ENCODE measurements at places on chromosomes 4 and X.

DNA sequence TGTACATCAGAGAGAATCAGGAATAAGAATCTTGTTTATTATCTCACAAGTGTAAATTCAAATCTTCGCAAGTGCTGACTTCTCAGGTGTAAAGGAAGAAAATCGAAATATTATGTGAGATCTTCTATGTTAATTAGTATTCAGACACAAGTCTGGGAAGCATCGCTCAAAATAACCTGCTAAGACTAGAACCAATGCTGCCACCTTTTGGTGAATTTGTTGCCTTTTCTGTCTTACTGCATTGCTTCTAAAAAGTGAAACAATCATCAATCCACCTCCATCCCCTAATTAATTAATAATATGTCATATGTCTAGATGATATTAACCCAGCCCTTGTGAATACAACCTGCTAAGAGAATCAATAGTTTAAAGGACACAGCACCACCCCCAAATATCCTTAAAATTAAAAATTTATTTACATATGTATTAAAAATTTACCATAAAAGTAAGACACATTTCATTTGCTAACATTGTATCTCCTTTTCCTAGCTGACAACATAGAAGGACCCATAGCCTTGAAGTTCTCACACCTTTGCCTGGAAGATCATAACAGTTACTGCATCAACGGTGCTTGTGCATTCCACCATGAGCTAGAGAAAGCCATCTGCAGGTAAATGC lies 3.5 kb downstream of the EPGN start:
- peak; percentile 22 for DNase-seq

DNA sequence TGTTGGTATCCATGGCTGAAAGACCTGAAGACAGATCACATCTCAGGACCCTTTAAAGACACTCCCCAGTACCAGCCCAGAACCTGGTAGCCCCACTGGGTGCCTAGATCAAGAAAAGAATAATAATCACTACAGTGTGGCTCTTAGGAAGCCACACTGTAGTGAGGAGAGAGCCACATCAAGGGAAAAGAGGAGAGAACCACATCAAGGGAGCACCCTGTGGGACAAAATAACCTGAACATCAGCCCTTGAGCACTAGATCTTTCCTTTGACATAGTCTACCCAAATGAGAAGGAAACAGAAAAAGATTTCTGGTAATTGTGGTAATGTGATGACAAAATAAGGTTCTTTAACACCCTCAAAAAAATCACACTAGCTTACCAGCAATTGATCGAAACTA lies 15.3 kb downstream of the RTL3 start:
- peak; percentile 15 for DNase-seq

DNA sequence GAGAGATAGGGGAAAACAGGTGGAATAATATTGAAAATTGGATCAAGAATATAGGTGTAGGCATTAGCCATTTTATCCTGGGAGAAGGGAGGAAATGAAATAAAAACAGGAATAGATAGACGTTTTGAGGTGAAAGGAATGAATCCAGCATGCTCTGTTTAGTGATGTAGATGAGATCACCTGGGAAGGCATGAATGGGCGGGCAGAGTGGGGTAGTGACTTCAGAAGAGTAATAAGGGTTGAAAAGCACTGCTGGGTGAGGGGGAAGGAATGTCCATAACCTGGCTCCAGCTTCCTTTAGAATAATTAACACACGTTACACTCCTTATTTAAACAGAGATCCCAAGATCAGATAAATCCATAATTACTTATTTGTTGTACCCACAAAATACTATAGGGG lies 191.1 kb upstream of the ANXA3 start:
- no peak for DNase-seq

DNA sequence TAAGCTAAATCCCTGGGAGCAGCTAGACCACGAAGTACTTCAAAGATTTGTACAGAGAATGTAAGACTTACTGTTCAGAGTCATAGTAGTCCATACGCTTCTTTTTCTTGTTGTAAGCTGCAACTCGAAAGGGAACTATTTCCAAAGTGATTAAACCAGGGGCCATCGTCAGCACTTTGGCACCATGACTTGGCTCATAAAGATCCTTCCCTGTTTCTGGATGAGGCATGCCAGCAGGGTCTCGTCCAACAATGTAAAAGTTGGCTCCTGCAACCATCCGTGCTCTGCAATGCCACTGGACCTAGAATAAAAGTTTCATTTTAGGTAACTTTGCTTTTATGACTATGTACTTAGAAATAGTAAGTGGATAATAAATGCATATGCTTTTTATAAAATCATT lies 88.5 kb downstream of the PAPSS1 start:
- DNase-seq, result no peak

GRCh38 chrX:56802428-56802827 lies 73.4 kb downstream of the NBDY start:
- no peak for DNase-seq

- DNase-seq, result no peak
These were observed 430.9 kb downstream of the MAPK10 start for GRCh38 chr4:85928775-85929591.

DNA sequence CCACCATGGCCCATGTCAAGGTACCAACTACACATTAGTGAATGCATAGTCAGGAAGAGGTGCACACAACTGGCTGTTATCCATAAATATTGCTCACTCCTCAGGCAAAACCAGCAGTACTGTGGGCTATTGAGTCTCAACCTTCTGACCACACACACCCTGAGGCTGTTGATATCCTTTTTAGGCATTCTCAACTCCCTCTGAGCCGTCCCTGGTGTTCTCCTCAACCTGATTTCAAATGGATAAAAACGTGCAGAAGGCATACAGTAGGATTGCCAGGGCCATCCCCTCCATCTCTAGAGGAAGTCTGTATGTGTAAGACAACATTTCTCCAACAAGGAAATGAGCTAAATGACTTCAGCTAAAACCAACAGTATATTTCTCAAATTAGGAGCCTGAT lies 98.7 kb upstream of the KLHL13 start:
- DNase-seq, result no peak

GRCh38 chr4:101183666-101184373 lies 163.5 kb downstream of the PPP3CA start:
- DNase-seq, result no peak

DNA sequence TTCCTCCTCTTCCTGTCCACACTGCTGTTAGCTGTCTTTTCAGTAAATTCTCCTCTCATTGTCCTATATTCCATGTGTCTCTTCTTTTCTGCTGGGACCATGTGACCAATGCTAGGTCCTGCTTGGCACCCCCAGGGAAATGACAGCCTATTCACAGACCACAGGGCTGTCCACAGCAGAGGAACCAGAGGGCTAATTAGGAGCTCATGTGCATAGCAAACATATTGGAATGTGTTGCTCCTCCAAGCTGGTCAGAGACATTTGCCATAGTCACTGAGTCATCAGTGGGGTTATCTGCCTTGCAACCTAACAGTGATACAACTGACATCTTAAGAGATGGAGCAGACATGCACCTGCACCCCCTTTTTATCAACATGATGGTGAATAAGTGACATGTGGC lies 67.9 kb upstream of the PUDP start:
- DNase-seq, result no peak

DNA sequence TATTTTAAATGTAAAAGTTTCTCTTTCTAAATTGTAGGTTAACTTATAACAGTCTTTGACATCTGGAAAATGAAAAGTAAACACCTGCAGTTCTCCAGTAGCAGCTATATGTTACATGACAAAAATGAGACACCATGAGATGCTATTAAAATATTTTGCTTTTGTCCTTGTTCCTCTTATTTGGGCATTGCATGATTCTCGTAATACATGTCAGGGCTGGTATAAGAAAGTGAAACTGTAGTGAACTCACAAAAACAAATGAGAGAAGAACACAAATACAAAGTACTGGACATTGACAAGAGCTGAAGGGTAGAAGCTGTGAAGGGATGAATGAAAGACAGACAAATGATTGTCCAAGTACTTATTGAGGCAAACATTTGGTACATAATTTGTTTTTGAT lies 9.0 kb downstream of the GK2 start:
- no peak for DNase-seq

GRCh38 chr4:113040793-113041192 lies 8.7 kb upstream of the ANK2 start:
- no peak for DNase-seq

GRCh38 chrX:153867671-153868070 lies 18.3 kb downstream of the L1CAM start:
- no peak for DNase-seq

DNA sequence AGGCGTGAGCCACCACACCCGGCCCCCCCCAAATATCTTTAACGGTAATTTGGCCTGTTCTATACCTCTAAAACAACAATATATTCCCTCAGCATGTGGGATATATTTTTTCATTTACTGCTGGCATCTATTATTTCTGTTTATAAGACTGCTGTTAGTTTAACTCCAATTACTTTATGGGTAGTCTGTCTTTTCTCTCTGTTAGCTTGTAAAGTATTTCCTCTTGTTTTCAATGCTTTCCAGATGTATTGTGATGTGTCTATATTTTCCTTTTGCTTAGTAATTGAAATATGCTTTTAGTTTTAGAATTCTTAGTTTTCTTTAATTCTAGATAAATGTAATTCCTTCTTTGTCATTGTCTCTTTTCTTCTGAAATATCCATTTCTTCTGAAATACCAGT lies 445.8 kb downstream of the ANKRD50 start:
- DNase-seq, result no peak

DNA sequence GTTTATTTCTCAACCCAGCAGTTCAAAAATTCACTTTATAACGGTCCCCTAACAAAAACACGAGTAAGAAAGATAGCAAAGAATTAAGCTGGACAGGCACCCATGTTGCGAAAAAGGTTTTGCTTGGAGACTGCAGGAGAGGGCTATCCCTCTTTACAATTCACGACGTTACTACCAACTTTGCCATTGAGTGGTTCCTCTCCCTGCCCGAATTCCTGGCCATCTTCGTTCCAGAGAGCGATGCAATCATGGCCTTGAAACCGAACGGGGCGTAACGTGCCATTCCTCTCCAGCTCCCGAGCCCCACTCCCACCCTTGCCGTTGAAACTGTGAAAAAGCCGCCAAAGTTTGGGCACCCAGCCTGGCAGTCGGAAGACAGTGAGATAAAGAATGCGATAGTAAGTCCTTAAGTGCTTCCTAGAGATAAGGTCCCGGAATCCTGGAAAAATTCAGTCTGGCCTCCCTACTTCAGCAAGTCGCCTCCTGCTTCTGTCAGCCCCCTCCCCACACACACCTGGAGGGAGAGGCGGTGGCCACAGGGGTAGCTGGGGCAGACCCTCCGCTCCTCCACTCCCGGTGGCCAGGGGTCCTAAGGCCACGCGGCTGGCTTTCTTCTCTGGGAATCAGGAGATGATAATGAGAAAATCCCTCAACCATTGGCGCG lies 65.2 kb downstream of the FBXO8 start:
- DNase-seq, result no peak

DNA sequence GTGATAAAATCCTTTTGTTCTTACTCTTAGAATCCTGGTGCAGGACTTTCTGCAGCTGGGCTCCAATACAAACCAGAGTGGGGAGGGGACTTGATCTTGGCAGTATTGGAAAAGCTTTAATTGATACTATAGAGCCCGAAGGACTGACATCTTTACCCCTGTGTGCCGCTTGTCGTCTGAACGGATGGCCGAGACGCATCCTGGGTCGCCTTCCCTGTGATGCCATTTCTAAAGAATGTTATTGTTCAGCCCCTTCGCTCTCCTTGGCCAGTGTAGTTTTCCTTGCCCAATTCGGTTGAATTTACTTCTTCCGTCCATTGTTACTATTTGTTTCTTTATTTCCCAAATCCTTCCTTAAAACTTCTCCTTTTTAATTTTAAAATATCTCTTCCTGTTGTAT lies 80.9 kb downstream of the CLDN34 start:
- DNase-seq, result no peak

GRCh38 chr4:7967501-7968261 lies 28.0 kb upstream of the AFAP1 start:
- no peak for DNase-seq

DNA sequence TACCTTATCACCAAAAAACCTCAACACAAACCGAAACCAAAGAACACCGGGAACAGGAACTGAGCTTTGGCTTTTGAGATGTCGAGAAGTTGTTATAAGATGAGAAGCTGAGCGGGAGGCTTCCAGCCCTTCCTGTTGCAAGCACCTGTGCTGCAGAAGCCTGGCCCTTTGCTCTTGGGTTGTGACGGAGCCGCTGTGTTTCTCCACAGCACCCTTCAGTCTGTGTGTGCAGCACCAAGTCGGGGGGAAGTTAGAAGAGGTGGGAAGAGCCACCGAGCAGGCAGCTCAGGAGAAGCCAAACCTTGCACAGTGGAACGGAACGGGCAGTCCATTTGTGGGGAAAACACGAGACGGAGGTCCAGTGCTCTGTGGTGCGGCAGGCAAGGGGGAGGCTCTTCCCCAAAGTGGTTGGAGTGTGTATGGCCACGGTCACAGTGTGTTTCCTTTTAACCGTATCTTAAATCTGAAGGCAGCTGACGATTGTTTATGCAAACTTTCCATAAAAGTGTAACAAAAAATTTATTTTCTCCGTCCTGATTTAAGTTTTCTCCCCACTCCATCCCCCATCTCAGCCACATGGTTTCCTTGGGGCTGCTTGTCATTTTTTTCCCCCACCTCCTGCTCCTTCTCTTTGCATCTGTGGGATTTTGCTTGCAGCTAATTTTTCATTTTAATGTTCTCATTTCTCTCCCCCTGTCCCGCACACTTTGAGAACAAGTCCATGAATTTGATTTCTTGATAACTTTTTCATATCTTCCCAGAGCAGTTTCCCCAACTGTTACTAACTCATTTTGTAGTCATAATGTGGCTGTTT lies 123.7 kb downstream of the STOX2 start:
- DNase-seq, result peak; percentile 16

DNA sequence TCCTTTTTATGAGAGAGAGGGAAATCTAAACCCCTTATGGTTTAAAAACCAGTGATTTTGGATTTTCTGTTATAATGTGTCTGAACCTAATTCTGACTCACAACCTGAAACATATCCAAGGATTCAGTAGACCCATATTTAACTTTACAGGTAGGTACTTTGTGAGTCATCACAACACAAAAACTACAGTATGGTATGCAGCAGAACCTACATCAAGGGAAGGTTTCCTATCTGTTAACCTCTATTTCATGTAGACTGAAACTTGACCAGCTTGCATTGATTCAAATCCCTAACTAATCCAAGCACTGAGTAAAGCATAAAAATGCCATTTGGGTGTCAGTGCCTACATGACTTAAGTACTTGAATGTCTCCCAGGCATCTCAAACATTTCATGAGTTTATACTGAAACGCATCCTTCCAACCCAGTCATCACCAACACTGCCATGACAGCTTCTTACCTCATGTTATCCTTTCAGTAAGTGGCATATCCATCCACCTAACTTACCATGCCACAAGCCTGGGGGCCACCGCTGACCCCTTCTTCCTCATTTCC lies 4.3 kb upstream of the ARHGAP10 start:
- DNase-seq, result no peak

DNA sequence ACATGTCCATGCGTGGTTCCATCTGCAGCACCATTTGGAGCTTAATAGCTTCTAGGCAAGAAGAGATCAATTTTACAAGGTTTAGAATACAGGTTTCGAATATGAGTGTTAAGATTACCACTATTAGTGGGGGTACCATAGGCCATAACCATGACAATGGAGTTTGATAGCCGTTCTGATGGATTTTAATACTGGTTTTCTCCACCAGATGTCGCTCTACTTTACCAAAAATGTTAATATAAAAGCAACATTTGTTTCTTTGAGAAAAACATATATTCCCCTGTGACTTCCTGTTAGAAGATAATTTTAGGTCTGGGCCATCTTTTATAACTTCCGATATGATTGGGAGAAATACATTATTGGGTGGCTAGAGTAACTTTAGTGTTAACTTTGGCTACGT lies 499.7 kb upstream of the POU3F4 start:
- DNase-seq, result no peak

Data from CD4-positive, alpha-beta T cell treated with Interleukin-6 for 4 hours (primary cell).